H1 (cell line): ENCODE measurements at places on chromosomes 11 and 22. TPM values are rescaled to one million over a fixed set of nuclear protein-coding genes. Genes with fewer than 3 reads are reported as not detected.
A peak's percentile ranks its signal among the peaks of the same experiment; 100 is the strongest.

The SEPTIN5 gene
- 7.8 and 8.6 TPM in 2 replicates for total RNA-seq

The SMC1B gene
- not detected in 2 replicates for total RNA-seq

The ALKBH3 gene
- 11.4 and 12.7 TPM in 2 replicates for total RNA-seq

The BTG4 gene
- total RNA-seq = not detected in 2 replicates

The PARVG gene
- total RNA-seq = 0.37 and 0.50 TPM in 2 replicates

The CCDC89 gene
- total RNA-seq = not detected in 2 replicates

The ACR gene
- total RNA-seq = 0.56 TPM in 1 of 2 replicates, not detected in the other

DNA sequence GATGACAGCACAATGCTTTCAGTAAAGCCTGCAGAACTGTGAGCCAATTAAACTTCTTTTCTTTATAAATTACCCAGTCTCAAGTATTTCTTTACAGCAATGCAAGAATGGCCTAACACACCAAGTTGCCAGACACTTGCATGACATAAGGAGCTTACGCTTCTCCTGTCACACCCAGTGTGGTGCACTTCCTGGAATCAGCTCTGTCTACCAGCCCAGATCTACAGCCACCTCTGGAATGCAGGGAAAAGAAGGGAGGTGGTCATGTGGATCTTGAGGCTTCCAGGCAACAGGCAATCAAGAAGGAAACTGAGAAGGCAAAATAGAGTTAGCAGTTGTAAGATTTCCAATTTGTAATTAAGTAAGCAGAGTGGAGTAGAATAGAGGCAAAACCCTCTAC lies 37.4 kb upstream of the SESN3 start:
- no peak for DNase-seq

- DNase-seq = no peak
These were observed 100.3 kb downstream of the ZNF280B start for GRCh38 chr22:22408269-22408668.

DNA sequence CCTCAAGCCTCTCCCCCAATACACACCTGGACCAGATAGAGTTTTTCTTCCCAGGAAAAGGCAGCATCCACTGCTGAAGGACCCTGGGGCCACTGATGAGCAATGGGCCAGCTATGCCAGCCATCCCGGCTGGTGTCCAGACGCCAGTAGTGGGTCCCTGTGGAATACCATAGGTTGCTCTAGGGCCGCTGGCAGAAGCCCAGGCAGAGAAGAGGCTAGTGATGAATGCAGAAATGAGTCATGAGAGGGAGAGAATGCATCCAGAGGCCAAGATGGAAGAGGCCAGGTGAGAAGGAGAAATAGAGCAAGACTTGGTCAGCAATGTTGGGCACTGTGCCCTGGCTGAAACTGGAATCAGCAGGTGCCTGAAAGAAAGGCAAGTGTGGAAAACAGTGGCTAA lies 8.9 kb downstream of the HPX start:
- DNase-seq = no peak

DNA sequence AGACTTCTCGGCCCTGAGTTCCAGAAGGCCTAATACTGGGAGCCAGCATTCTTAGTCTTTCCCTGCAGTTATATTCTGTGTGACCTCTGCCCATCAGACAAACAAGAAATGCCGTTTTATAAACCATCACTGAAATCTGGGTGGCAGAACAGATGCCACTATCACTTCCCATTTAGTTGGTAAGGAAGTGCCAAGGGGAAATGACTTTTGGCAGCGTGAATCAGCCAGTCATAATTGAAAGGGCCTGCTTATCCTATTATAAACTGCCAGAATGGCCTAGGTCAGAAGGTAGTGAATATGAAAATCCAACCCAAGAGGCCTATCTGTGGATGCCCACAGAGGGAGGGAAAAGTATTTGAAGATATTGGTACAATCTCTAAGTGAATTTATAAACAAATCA lies 646.8 kb upstream of the CCDC90B start:
- no peak for DNase-seq

DNA sequence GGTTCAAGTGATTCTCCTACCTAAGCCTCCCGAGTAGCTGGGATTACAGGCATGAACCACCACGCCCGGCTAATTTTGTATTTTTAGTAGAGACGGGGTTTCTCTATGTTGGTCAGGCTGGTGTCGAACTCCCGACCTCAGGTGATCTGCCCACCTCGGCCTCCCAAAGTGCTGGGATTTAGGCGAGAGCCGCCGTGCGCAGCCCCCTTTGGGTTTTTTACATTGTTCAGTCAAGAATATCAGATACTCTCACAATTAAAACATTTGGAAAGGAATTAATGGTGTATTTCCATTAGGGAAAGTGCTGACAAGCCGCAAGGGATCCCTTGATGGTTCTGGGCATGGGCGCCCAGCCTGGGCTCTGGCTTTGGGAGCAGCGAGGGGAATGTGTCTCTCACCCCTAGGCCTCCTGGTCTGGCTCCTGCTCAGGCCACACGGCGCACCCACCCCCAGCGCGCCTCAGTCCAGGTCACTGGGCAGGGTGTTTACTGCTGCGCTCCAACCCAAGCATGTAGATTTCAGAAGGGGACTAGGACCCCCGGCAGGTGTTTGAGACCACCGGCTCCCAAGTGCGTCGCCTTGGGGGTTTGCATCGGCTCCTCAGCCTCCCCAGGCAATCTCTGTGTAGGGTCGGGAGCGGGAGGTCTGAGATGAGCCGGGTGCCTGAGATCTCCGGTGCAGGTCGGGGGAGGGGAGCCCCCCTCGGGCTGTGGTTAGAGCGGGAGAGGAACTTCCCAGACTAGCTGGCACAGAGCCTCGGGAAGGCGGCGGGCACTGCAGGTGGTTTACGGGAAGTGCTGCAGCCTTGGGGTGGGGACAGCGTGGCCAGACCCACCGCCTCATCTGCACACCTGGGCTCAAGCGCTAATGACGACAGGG lies 809 bp upstream of the IRF7 start:
- DNase-seq = peak; percentile 45

GRCh38 chr11:116073854-116074837 lies 569.9 kb upstream of the CADM1 start:
- DNase-seq = no peak

DNA sequence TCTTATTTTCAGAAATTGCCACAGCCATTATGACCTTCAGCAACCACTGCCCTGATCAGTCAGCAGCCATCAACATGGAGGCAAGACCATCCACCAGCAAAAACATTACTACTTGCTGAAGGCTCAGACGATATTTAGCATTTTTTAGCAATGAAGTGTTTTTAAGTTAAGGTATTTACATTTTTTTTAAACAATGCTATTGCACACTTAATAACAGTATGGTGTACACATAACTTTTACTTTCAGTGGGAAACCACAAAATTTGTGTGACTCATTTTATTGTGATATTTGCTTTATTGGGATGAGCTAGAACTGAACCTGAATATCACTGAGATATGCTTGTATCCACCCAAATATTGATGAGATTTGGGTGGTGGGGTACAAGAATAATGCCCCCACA lies 110.9 kb downstream of the TSPAN18 start:
- DNase-seq = no peak

DNA sequence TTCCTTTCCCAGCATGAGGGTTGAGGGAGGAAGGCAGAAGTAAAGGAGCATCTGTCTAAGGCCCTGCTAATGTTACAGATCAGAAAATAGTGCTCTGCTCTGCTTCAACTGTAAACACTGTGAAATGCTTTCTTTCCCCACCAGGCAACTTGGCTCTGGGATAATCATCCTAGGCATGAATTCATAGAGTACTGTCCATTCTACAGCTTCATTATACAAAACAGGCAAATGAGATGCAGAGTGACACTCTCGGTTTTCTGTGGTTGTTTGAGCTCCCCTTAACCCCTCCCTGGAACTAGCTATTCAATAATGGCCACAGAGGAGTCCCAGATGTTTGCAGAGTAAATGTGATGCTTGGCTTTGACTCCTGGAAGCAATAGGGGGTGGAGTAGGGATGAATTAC lies 184.3 kb upstream of the CTSC start:
- DNase-seq = no peak

DNA sequence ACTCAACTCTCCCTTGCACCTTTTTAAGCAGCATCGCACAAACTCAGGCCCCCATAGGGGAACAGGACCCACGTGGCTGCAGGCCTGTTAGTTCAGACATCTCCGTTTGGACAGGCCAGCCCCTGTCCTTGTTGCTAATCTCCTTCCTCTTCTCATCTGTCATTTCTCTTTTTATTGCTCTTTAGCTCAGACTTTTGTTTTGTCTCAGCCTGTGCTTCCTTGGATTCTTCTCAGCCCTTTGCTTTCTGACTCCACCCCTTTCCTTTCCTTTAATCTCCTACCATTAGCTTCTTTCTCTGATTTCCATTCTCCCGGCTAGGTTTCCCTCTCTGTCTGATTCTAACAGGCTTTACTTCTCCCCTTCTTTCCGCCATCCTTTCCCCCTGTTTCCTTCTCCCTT lies 68.7 kb downstream of the SCN3B start:
- no peak for DNase-seq

- DNase-seq = no peak
These were observed 100.3 kb upstream of the PITPNB start for GRCh38 chr22:28019360-28019759.

DNA sequence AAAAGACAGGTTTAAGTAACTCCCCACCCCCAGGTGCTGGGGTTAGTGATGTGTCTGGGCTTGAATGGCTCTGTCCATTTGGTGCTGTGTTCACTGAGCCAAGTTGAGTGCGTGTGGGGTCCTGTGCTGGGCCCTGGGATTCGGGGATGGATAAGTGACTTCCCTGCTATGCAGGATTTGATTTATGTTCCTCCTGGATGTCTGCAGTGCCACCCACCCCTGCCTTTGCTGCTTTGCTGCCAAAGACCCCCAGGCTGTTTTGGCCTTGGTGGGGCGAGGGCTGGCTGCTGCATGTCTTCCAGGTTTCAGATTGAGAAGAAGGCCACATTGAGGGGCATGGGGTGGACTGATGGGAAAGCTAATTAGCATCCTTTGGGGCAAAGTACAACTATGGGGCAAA lies 77.9 kb upstream of the PARVG start:
- no peak for DNase-seq

DNA sequence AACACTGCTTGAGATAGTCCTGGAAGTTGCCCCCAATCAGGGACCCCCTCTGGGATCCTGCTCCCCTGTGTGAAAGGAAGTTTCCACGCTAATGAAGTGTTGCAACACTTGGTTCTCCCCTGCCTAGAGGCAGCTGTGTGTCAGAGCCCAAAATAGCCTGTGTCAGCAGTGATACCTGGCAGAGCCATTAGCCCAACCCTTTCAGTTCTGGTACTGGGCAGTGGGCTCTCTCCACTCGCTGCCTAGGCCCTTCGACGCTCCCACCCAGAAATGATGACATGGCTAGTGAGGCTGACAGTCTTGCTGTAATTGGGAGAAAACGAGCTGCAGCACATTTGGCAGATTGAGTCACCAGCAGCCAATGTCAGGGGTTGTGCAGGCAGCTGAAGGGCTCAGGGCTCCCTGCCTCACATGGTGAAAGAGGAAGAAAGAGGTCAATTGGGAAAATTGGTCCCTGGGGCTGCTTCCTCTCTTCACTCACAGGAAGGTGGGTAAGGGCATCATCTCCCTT lies 1.4 kb upstream of the NXF1 start:
- DNase-seq = no peak

DNA sequence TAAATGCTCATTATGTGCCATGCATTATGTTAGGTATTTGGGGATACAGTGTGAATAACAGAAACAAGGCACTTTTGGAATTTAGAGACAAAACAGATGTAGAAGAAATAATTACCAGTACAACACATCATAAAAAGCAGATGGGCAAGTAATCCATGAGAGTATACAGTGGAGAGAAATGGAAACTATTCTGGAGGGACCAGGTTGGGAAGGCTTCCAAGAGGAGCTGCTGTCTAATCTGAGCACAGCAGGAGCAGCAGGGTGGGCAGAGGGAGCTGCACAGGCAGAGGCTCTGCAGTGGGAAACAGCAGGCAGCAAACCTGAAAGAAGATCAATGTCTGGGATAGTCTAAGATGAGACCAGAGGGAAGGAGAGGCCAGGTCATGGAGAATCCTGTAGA lies 268.7 kb upstream of the CCDC90B start:
- DNase-seq = no peak

DNA sequence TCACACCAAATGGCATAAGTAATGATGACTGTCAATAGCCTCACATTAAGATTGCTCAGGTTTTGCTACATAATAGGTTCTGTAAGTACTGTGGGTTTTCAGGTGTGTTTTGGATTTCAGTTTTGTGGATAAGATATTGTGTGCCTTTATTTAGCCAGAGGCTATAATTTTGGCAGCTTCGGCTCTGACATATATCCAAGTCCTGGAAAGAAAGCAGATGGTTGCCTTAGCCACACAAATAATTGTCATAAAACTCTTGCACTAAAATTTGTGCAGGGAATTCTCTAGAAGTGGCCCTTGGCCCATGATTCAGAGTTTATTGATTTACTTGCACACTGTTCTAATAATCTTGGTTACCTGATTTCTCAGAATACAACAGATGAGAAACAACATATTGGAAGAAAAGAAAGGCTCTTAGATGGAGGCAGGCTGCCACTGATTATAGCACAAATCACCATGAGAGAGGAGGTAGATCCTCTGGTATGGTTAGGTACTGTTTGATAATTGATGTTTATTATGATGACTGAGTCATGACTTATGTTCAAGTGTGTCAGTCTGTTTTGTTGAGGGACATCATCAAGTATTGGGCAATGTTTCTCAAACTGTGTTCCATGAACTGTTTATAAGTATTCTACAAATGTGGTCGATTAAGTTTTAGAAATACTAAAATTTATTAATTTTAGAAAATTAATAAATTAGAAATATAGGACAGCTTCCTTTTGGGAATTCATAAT lies 9.6 kb downstream of the REXO2 start:
- no peak for DNase-seq

DNA sequence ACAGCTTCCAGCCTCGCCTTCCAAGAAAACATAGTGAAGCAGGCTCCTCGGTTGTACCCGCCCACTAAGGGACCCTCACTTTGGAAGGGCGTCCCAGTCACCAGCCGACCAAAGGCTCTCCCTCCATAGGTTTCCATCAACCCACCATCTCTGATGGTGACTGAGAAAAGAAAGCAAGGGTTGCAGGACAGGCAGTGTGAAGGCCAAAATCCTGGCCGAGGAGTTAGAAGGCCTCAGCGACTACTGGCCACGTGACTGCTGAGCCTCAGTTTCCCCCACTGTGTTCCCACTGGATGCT lies 2.7 kb downstream of the FXYD6 start:
- peak; percentile 6 for DNase-seq

GRCh38 chr22:37959231-37959825 lies 5.8 kb downstream of the POLR2F start:
- DNase-seq = no peak

- DNase-seq = peak; percentile 60
These were observed 33.4 kb upstream of the AMOTL1 start for GRCh38 chr11:94734563-94735275.
